ENCODE measurements at places on chromosomes 13 and 19. TPM values are rescaled to one million over a fixed set of nuclear protein-coding genes. Genes with fewer than 3 reads are reported as not detected.
A peak's percentile ranks its signal among the peaks of the same experiment; 100 is the strongest.

DNA sequence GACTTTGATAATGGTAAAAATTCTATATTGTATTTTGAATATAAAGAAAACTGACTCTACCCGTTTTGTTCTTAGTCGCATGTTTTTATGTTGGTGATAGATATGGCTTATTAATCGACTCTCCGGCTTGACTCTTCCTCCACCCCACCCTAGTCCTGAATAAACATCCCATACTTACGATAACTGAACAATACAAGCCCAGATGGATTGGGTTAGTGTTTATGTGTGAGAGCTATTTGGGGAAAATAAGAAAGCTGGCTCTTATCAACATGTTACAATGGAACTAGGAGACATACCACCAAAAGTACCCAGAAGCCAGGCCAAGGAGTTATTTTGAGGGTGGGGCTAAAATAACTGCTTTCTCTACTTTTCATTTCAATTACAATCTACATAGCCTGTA is 796.3 kb downstream of the DIAPH3 start:
- DNase-seq = no peak

DNA sequence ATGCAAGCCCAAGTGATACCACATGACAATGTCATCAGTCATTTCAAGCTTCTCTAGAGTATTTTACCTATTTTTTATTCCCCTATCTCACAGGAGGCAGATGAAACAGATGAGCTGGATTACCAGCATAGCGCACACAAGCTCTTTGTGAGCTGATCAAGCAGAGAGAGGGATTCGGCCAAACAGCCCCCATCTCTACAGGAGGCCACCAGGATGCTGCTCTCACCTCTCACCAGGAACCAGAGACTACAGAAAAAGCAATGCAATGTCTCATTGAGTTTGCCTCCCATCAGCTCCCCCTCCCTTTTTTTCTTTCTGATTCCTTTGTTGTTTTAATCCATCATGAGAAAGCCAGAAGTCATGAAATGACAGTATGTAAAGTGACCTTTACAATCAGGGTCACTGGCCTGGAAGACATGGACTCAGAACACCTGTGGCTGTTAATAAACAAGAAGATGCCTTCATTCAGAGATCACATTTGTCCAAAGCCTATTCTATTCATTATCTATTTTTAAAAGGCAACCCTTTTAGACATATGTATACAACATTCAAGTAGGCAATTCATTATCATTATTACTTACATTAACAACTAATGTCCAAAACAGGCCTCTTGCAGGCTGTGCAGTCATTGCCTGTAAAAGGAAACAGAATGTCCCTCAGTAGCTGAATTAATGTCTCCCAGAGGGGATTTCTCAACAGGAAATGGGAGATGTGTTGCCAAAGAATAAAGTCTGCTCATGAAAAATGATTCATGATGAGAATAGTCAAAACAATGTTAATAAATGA is 656.6 kb downstream of the TBC1D4 start:
- no peak for DNase-seq

Gene SBSN
- total RNA-seq = 0.47 TPM

Gene FLT3LG
- total RNA-seq = 2.4 TPM

DNA sequence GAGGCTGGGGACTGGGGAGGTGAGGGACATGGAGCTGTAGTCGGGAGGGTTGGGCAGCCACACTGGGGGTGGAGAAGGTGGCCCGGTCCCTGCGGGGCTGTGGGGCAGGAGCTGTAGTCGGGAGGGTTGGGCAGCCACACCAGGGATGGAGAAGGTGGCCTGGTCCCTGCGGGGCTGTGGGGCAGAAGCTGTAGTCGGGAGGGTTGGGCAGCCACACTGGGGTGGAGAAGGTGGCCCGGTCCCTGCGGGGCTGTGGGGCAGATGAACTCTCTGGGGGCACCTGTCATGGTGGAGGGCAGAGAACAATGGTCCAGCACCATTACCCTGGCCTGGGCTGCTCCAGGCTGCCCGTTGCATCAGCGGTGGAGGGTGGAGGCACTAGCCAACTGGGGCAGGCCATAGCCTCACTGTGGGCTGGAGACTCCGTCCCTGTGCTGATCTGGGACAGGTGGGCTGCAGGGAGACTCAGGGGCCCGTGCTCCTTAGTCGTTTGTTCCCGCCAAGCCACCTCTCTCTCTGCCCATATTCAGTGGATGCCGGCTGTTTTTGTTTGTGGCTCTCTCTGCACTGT is 51.4 kb downstream of the ATP11A start:
- DNase-seq = no peak

Gene LILRA6
- total RNA-seq = not detected

DNA sequence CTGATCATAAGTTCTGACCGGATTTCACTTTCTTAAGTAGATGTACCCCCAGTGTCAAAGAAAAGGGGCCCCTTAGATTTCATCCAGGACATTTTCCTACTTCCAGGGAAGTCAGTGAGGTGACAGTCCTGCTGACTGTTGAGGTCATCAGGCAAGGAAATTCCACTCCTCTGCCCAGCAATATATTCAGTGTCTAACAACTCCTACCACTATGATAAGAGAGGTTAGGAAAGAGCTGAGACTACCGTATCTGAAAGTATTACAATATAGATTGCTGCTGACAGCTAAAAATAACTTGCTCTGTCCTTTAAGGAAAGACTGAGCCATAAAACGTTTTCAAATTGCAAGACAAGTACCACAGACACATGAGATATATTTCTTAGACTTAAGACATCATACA is 325.1 kb downstream of the EFNB2 start:
- no peak for DNase-seq

- DNase-seq = peak; percentile 64
Measured at GRCh38 chr13:99955747-99956472, 15.7 kb downstream of the ZIC5 start.

All from mesothelial cell of epicardium (in vitro differentiated cells).